Activated gamma-delta T cell (primary cell): ENCODE measurements at places on chromosomes 3 and 15.

- DNase-seq = no peak
These were observed 4.0 kb downstream of the HIGD1A start for GRCh38 chr3:42800251-42800650.

- no peak for DNase-seq
These were observed 3.5 kb downstream of the EIF4E3 start for GRCh38 chr3:71721651-71722157.

DNA sequence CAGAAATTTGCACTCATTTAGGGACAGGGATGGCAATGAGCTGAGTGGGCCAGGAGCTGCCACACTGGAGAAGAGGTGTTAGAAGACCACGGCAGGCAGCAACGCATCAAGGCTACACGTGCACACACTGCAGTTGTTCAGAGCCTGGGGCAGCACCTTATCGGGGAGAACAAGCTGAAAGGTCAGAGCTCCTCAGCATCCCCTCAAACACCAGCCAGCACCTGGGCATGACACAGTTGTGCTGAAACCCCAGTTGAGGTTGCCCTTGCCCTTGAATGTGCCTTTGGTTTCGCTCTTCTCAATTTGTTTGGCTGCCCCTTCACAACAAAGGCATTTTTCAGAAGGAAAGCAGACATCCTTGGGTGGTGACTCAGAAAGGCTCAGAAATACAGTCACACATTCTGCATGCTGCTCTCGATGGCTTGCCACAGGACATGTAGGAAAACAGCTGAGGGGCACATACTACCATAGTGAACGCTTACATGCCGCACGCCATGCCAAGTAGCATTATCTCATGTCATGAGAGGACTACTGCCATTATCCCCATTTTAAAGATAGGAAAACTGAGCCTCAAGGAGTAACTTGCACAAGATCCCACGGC is 57.6 kb downstream of the ST8SIA2 start:
- no peak for DNase-seq

DNA sequence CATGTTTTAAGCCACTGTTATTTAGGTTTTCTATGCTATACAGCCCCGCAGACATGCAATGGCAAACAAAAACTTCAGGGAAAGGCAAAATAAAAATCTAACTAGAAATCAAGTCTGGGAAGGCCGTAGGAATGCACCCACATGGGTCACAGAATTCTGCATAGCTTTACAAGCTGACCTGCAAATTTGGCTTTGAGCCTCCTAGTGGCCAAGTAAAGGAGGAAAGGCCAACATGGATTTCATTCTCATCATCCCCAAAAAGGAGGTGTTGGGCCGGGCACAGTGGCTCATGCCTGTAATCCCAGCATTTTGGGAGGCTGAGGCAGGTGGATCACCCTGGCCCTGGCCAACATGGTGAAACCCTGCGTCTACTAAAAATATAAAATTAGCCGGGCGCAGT is 124.3 kb downstream of the FBLN2 start:
- no peak for DNase-seq

DNA sequence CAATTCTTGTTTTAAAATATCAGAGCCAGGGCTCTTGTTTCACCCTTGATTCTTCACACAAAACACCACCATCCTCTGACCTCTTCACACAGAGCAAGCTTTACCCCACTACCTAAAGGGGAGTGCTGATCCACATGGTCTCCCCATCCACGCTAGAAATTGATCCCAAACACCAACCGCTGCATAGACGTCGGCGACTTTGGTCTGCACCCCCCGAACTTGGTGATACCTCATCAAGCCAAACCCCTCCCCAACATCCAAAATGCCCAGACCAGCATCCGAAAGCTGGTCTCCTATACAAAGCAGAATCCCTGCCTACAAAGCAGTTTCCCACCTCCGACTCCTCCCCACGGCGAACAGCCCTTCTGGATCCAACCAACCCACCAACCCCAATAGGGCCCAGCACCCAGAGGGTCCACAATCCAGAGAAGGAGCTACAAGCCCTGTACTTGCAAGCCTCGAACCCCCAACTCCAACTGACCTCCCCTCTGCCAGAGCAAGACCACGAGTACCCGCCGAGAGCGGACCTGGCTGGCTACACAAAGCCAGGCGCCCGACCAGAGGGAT is 25.8 kb upstream of the MTHFS start:
- no peak for DNase-seq

GRCh38 chr15:33649217-33649933 is 318.9 kb upstream of the CHRM5 start:
- no peak for DNase-seq

DNA sequence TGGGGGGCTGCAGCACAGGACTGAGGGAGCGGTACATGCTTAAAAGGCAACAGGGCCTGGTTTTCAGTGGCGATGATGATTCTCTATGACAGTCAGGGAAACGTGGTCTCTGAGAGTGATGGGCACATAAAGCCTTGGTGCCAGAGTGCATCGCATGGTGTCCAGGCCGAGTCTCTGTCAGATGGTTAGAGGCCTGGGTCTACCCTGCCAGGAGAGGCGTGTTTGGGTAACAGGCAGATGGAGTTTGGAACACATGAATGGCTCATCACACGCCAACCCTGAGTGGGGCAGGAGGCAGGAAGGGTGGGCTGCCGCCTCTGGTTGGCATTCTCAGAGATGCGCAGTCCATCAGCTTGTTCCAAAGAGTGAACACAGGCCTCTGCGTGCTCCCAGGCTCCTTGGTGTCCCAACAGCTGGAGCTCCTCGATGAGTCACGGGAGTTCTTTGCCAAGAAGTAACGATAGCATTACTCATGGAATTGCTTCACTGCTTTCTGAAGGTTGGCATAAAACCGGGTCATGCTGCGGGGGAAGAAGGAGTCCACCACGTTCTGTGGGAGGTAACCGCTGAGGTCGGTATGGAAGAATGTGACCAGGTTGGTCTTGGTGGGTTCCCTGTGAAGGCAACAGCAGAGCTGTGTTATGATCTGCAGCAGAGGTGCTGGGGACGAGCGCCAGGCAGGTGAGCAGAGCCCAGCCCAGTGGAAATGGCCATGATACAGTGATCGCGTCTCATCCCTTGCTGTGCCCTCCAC is 11.0 kb downstream of the STARD5 start:
- no peak for DNase-seq

DNA sequence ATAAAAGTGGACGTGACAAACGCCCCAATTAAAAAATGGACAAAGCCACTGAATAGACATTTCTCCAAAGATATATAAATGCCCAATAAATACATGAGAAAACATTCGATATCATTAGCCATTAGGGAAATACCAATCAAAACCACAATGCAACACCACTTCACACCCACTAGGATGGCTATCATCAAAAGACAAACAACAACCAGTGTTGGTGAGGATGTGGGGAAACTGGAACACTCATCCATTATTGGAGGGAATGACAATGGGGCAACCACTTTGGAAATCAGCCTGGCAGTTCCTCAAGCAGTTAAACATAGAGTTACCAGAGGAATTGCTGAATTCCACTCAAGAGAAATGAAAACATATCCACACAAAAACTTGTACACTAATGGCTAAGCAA is 32.4 kb upstream of the FGD5 start:
- DNase-seq = no peak

GRCh38 chr3:16534640-16535262 is 21.3 kb upstream of the RFTN1 start:
- DNase-seq = no peak

- no peak for DNase-seq
These were observed 91.7 kb upstream of the PDZRN3 start for GRCh38 chr3:73716418-73716817.

DNA sequence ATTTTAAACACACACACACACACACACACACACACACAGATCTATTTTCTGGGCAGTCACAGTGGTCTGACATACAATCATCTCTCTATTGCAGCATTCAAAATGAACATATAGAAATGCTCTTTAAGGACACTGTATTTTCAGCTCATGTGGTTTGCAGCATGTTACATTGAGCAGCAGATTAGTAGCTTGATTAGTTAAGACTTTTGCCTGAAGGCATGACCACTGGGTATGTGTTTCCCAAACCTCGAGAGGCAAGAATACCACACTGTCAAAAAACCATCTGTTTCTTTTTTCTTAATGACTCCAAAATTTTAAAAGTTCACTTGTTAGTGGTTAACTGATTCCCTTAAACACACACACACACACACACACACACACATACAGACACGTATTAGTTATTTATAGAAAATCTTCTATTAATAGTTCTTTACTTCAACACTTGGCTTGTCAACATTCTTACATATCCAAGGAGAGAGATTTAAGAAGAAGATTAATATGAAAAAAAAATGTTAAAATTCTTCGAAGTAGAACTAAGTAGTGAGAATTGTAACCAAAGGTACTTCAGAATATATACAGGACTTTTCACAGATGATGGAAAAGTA is 518.2 kb downstream of the CADM2 start:
- no peak for DNase-seq

DNA sequence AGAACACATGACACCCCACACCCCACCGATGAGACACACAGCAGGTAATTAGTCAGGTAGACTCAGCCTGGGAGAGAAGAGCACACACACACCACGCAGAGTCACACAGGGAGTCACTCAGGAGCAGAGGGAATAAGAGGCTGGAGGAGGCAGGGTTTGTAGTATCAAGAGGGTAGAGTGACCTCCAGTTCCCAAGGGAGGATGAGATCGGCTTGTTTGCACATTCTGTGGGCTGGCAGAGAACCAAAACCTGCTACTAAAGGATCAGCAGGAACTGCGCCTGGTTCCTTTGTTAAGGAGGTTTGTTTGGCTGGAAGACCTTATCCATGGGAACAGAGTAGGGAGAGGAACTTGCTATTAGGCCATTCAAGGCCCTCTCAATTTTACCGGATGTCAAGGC is 281.4 kb upstream of the SLCO3A1 start:
- DNase-seq = no peak

- no peak for DNase-seq
These were observed 79.2 kb upstream of the ABHD17C start for GRCh38 chr15:80615783-80616391.

GRCh38 chr3:72756900-72757299 is 91.3 kb downstream of the SHQ1 start:
- no peak for DNase-seq

- no peak for DNase-seq
These were observed 372.7 kb downstream of the EDEM1 start for GRCh38 chr3:5560199-5560598.

GRCh38 chr15:91049378-91050127 is 27.2 kb upstream of the VPS33B start:
- no peak for DNase-seq

- no peak for DNase-seq
These were observed 19.4 kb downstream of the GNB5 start for GRCh38 chr15:52171807-52172206.

DNA sequence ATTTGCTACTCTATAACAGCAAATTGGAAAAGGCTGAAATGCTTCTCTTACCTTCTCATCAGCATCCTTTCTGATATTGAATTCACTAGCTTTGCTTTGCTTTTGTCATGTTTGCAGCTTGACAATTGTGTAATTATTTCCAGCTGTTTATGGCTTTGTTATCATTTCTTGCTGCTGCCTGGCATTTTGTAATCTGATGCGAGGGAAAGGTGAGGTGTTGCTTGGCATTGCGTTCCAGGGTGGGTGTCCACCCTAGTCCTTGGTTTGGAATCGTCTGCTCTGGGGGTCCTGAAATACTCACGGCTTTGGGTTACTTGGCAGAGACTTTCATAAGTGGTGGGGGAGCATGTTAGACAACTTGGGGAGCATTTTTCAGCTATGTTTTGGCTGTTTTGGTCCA is 2.9 kb downstream of the CACNA2D3 start:
- no peak for DNase-seq

- DNase-seq = no peak
These were observed 5.3 kb downstream of the CLK3 start for GRCh38 chr15:74620636-74621545.

DNA sequence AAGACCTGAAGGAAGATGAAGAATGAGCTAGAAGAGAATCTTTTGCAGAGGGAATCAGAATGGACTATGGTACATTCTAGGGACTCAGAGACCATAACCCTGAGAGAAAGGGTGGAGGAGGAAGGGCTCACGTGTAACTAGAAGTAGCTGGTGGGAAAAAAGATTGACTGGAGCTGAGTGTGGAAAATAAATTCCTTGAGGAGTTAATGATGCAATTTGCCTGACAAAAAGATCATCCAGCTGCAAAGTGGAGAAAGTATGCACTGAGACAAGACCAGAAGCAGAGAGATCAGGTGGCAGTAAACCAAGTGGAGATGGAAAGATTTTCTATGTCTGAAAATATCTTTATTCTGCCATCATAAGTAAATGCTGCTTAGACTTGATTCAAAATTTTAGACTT is 52.9 kb upstream of the TBL1XR1 start:
- no peak for DNase-seq

GRCh38 chr15:58267051-58267450 is 128.9 kb downstream of the AQP9 start:
- DNase-seq = no peak

DNA sequence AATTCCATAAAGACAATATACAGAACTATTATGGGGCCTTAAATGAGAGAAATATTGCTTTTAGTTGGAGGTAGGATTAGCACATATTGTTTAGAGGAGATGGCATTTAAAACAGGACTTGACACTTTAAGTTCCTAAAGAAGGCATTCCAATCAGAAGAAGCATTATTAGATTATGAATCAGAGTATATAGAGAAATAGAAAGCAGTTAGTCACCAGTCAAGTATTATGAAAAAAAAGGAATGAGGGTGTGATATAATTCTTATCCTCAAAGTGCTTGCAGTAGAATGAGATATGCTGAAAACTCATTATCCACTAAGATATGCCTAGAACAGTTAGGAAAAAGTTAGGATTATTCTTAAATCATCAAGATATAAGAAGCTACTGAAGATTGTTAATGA is 456.2 kb downstream of the ZNF385D start:
- DNase-seq = no peak

DNA sequence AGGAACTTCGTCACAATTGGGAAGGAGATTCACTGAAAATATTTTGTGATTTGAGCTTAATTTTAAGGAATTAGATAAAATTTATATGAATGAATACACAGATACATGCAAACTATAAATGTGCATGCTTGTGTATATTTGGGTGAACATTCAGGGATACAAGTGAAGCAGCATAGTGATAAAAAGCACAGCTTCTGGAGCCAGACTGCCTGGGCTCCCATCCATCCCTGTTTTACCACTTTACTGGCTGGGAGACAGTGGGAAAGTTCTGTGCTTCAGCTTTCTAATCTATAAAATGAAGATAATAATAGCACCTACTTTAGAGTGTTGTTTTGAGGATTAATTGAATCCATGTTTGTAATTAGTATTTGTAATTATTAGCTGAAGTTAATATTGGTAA is 8.1 kb upstream of the EPHA6 start:
- DNase-seq = no peak

- DNase-seq = no peak
These were observed 363.2 kb downstream of the NAALADL2 start for GRCh38 chr3:175222356-175222755.

GRCh38 chr3:118245312-118245711 is 789.3 kb downstream of the IGSF11 start:
- DNase-seq = no peak
